Esophagus mucosa (tissue), 1 donor: ENCODE measurements at places on chromosomes 3 and 15. TPM values are rescaled to one million over a fixed set of nuclear protein-coding genes. Genes with fewer than 3 reads are reported as not detected.

LXN gene
- total RNA-seq: 8.4 TPM

RPL14 gene
- 1,667 TPM for total RNA-seq

AQR gene
- 28.7 TPM for total RNA-seq

SLC9C1 gene
- not detected for total RNA-seq
